ENCODE measurements at places on chromosomes 5 and 9. TPM values are rescaled to one million over a fixed set of nuclear protein-coding genes. Genes with fewer than 3 reads are reported as not detected.

PHF24 gene
- polyA plus RNA-seq: 0.78 TPM

PAX5 gene
- polyA plus RNA-seq: 0.13 TPM

UBE2R2 gene
- polyA plus RNA-seq: 60.4 TPM

ANGPTL2 gene
- 30.9 TPM for polyA plus RNA-seq

SLC22A4 gene
- polyA plus RNA-seq: 3.8 TPM

ADRA1B gene
- 0.67 TPM for polyA plus RNA-seq

C5orf58 gene
- 0.72 TPM for polyA plus RNA-seq

HAND1 gene
- polyA plus RNA-seq: not detected

SIL1 gene
- 36.6 TPM for polyA plus RNA-seq

CEL gene
- polyA plus RNA-seq: 1.5 TPM

PCDHA4 gene
- polyA plus RNA-seq: 0.20 TPM

TXNDC8 gene
- not detected for polyA plus RNA-seq

OR1N2 gene
- not detected for polyA plus RNA-seq

TTC39B gene
- polyA plus RNA-seq: 13.6 TPM

PCDHB8 gene
- polyA plus RNA-seq: 3.0 TPM

PRRX2 gene
- 1.2 TPM for polyA plus RNA-seq

PCDHGB4 gene
- polyA plus RNA-seq: 3.9 TPM

C9orf50 gene
- 0.49 TPM for polyA plus RNA-seq

TMEM174 gene
- polyA plus RNA-seq: not detected

FOXD4L6 gene
- polyA plus RNA-seq: not detected

CENPK gene
- polyA plus RNA-seq: 42.8 TPM

GRXCR2 gene
- polyA plus RNA-seq: not detected

SPAAR gene
- polyA plus RNA-seq: 2.9 TPM

TEX48 gene
- polyA plus RNA-seq: not detected

RASGRF2 gene
- polyA plus RNA-seq: 1.4 TPM

GTF2H2C gene
- 51.2 TPM for polyA plus RNA-seq

PTGDS gene
- polyA plus RNA-seq: 59.8 TPM

USP20 gene
- polyA plus RNA-seq: 16.7 TPM

CCNI2 gene
- polyA plus RNA-seq: 0.65 TPM
